A172 (cell line): ENCODE measurements at places on chromosomes 2 and 18.

DNA sequence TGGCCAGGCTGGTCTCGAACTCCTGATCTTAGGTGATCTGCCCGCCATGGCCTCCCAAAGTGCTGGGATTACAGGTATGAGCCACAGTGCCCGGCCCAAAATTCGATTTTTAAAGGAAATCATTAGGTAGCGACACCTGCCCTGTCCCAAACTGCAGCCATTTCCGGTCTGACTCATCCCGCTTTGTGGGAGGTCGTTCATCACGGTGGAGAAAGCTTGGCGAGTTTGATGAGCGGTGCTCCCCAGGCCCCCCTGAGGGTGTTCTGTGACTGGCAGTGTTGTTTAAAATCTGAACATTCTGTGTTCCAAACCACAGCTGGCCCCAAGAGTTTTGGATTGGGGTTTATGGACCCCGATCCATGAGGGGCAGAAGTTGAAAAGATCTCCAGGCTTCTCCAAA lies 53.0 kb upstream of the GLI2 start:
- peak; percentile 62 for DNase-seq

GRCh38 chr2:98868548-98869271 lies 67.3 kb downstream of the CRACDL start:
- no peak for DNase-seq

- peak; percentile 14 for DNase-seq
Observed at GRCh38 chr2:159961037-159961436, 101.4 kb downstream of the PLA2R1 start.

DNA sequence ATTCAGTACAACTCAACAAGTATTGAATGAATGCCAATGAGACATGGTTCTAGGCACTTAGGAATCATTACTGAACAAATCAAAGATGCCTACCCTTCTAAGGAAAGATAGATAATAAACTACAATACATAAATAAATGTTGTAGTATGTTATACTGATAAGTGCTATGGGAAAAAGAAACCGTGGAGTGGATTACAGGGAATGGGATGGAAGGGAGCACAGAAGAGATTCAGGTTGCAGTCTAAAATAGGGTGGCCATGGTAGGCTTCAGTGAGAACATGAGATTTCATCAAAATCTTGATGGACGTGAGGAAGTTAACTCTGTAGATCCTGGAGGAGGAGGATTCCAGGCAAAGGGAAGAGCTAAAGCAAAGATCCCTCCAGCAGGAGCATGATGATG lies 17.9 kb upstream of the CREB1 start:
- no peak for DNase-seq

GRCh38 chr18:63312019-63312409 lies 7.6 kb downstream of the BCL2 start:
- no peak for DNase-seq

GRCh38 chr2:172339371-172340010 lies 87.9 kb upstream of the ITGA6 start:
- DNase-seq = peak; percentile 18

GRCh38 chr2:118058951-118059350 lies 29.3 kb upstream of the INSIG2 start:
- DNase-seq = no peak

DNA sequence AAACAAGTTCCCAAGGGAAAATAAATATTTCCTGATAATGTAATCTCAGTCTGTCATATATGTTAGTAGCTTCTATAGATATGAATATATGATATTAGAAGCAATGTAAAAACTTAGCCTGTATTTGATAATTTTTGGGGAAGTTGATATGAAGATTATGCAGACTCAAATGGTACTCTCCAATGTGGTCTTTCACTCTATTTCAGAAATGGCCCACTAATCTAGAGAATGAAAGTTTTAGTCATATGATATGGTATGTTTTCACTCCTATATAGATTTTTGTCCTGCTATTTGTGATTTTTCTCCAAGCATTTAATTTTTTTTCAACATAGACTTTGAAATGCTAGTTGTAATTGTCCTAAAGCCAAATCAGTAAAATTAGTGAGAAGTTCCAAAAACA lies 236.7 kb upstream of the BOD1L2 start:
- no peak for DNase-seq

- DNase-seq = peak; percentile 58
Observed at GRCh38 chr2:170361090-170361936, 183.4 kb downstream of the MYO3B start.

- no peak for DNase-seq
Observed at GRCh38 chr2:74414881-74415761, 6.3 kb downstream of the C2orf81 start.

- DNase-seq = peak; percentile 40
Observed at GRCh38 chr18:47215554-47216138, 35.8 kb downstream of the SKOR2 start.

DNA sequence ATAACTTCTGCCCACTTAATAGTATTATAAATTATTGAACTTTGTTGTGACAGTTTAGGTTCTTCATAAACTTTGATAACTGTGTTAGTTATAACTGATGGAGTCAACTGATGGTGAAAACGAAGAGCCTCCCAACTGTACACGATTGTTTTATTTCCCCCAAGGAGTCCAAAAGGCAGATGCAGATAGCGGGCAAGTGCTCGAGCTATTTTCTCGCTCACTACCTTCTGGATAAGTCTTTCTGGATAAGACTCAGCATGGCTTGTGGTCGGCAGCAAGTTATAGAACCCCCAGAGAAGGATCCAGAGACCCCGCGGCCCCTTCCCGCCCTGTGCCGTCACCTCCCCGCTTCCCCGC lies 517 bp downstream of the GCFC2 start:
- no peak for DNase-seq

- DNase-seq = no peak
Observed at GRCh38 chr18:26757263-26758019, 108.1 kb downstream of the AQP4 start.

DNA sequence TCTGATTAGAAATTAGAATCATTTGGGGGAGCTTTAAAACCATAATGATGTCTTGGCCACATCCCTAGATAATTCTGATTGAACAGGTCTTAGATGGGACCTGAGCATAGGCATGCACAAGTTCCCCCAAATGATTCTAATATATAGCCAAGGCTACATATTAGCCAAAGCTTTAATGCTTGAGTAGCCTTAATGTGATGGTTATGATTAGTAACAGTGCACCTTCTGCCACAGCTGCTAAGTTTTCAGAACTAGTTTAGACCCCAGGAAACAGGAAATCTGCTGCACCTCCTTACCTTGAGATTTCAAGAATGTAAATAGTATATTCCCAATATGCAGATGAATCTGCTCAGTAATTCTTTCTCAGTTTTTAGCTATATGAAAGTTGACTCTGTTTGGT lies 119.8 kb downstream of the PTPN4 start:
- no peak for DNase-seq

DNA sequence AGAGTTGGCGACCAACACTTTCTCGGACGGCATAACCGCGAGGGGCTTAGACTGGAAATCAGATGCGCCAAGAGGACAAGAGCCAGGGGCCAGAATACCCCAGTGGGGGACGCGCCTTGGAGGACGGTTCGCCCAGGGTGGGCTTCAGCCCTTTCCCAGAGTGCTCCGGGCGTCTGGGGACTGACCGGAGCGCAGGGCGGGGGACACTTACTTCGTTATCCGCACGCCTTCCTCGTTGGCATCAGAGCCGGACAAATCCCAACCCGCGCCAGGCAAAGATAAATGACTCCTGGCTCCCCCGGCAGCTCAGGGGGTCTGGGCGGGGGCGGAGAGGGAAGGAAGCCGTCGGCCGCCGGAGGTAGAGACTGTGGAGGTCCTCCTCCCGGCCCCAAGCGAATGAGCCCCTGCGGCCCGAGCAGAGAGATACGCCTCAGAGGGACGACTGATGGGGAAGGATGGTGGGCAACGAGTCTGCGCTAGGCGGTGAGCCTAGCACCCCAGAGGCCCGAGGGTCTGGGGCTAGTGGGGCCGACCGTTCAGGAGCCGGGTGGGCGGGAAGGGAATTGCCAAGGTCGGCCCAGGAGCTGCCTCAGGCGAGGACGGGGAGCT lies 4.7 kb upstream of the SATB2 start:
- DNase-seq = no peak

- no peak for DNase-seq
Observed at GRCh38 chr2:169065864-169066517, 3.4 kb upstream of the DHRS9 start.

DNA sequence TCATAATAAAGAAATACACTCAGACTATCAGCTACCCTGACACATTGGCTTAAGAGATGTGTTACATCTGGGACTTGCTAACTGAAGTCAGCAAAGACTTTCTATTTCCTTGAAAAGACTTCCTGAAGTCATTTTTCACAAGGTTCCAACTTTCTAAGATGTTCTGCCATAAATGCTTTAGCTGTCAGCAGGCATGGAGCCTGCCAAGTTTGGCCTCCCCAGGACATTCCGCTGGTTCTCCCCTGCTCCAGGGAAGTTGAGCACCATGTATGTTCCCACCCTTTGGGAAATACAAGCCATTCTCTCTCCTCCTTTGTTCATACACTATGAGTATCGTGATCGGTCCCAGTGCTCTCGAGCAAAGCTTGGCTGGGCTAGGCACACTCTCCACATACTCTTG lies 202.7 kb upstream of the CCDC68 start:
- DNase-seq = no peak

- no peak for DNase-seq
Observed at GRCh38 chr2:112985090-112985489, 7.3 kb downstream of the IL36G start.

GRCh38 chr18:14970027-14970426 lies 222.1 kb downstream of the ANKRD30B start:
- DNase-seq = peak; percentile 90

DNA sequence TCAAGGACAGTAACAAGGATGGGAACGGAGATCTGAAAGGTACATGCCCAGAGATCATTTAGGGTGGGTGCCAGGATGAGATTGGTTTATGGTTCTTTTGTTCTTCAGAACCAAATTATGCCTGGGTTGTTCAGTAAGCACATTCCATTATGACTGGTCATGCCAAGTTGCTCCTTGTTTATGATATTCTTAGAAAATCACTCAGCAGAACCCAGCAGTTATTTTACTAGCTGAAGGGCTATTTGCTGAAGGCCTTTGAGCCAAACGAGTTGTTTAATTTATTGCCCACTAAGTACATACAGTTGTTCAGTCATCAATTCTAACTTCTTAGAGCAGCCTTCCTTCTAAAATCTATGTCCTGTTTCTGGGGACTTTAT lies 635 bp downstream of the SLC3A1 start:
- DNase-seq = peak; percentile 76

DNA sequence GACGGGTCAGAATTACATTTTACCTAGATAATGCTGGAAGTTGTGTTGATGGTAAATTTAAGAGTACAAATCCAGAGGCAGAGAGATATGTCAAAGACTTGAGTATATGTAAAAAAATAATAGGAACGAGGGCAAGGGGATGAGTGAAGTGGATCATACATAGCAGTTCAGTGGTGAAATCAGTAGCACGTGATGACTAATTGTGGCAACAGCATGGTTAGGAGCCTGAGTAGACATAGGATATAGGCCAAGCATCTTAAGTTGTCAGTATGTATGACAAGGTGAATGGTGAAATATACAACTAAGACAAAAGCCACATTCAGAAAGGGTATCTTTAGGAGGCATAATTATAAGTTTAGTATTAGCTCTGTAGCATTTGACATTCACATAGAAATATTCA lies 826.5 kb upstream of the PIK3C3 start:
- peak; percentile 30 for DNase-seq

DNA sequence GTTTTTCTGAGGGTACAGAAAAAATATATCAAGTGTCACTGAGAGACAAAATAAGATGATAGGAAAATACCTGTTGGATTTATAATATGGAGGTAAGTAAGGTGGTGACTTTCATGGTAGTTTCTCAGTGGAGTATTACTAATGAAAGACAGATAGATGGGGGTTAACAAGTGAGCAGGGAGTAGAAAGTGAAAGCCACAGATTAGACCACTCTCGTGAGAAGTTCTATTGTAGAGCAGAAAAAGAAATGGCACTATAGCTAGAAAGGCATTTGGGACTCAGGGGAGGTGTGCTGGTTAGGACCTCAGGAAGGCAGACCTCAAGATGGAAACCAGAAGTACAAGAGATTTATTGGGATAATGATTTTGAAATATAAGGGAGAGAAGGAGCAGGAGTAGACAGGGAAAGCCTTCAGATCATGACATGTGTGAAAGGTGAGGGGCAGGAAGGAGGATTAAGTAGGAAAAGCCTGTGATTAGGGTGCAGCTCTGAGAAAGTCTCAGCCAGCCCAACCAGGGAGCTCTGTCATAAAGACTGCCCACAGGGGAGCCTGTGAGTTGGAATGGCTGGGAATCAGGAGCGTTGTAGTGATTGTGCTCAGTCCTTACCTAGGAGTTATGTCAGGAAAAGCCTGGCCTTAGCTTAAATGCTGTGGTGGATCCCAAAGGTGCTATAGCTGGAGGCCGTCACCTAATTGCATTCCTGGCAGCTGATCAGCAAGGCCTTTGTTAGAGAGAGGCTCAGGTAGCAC lies 198.1 kb downstream of the IKZF2 start:
- DNase-seq = no peak

DNA sequence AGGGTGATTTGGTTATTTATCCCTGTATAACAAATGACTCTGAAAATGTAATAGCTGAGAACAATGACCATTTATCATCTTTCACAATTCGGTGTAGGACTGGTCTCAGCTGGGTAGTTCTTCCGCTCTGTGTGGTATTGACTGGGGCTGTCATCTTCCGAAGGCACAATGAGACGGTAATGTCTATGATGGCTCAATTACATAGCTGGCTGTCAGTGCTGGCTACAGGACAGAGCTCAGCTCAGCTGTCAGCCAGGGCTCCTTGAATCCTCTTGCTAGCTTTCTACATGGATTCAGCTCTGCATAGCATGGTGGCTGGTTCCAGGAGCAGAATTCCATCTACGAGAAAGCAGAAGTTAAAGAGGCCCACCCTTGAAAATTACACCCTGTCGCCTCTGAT lies 483.8 kb downstream of the TDRD15 start:
- DNase-seq = no peak

- DNase-seq = peak; percentile 26
Observed at GRCh38 chr18:31658670-31659575, 25.5 kb downstream of the B4GALT6 start.

- no peak for DNase-seq
Observed at GRCh38 chr2:85385746-85386145, 24.4 kb downstream of the CAPG start.

DNA sequence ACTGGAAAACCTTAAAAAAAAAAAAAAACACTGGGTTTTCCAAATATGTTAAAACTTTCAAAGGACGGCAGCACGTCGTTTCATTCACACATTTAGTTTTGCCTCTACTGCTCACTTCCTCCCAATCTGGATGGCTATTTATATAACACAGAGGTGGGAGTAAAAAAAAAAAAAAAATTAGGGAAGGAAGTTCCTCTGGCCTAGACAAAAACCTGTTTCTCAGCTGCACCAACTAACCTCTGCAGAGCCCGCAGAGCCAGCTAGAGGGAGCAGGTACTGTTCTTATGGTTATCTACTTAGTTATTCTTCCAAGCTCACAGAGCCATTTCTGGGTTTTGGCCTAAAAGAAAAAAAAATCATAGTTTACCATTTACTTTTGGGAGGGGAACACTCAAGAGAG lies 28.1 kb downstream of the SLC1A4 start:
- DNase-seq = no peak

DNA sequence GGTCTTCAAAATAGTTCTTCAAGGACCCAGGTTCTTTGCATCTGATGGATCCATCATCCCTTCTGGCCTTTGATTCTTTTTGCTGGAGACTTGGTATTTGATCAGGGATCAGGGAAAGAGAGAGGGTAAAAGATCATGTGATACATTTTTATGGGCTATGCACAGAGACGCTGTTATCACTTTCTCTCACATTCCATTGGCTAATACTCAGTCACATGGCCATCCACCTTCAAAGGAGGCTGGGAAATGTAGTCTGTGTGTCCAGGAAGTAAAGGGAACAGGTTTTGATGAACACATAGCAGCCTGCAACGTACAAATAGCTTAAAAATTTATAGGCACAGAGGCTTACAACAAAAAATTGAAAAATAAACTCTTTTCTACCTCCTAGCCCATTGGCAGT lies 629.6 kb upstream of the FANCL start:
- peak; percentile 18 for DNase-seq
